H1 (cell line): ENCODE measurements at places on chromosomes 1 and 21.

- no peak for DNase-seq
These were observed 282.2 kb downstream of the NPHP4 start for GRCh38 chr1:5709976-5710375.

DNA sequence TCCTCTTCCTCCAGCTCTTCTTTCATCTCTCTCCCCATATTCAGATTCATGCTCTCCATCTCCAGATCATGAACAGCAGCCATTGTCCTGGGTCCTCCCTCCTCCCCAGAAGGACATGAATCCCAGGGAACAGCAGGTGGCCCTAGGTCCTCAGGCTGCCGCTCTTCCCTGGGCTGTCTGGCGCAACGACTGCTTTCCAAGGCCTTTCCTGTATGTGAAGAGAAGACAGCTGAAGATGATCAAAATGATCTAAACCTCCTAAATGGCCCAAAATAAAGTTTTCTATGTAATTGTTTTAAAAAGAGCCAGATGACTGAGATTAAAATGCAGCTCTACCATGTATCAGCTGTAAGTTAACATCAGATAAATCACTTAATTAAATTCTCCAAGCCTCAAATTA lies 22.5 kb downstream of the RHBDL2 start:
- DNase-seq: no peak

GRCh38 chr1:183832459-183832858 lies 27.5 kb downstream of the RGL1 start:
- no peak for DNase-seq

DNA sequence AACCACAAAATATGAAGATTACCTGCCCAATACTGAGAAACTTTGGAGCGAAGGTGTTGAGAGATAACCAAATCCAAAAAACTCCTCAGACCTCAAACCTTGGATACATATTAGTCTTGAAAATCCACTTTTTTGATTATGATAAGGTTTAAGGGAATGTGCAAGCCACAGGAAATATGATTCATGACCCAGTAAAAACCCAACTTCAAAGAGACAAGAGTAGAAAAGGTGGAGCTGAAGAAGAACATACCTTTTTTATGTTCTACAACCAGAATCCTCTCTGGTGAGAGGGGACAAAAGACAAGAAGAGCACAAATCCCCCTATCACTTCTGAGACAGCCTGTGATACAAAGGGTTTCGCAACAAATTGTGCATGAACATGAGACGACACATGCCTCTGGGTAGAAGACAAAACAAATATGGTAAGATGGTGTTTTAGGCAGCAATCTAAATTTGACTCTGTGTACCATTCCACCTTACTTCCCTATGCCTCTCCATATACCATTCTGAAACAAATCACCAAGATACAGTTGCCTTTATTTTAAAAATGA lies 37.3 kb downstream of the COL24A1 start:
- no peak for DNase-seq

- DNase-seq: no peak
These were observed 70.3 kb upstream of the KCNK1 start for GRCh38 chr1:233543338-233544255.

DNA sequence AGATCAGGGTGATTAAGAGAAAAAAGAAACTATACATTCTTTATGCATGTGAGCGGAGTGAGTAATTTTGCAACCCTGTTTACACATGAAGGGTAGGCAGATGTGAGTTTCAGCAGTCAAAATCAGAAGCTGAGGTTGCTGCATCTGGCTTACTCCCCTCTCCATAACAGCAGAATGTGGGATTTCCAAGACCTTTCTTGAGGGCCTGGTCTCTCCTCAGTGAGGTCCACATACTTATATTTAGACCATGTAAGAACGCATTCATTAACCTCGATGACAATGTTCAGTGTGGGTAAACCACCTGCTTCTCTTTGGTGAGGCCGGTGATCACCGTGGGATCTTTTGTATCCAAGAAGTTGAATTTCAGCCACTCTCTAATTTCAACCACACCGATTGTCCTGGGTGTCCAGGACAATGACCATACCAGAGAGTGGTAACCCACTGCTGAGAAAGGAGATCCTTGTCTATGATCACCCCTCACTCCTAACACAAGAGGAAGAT lies 18.7 kb upstream of the RAP1A start:
- DNase-seq: no peak

DNA sequence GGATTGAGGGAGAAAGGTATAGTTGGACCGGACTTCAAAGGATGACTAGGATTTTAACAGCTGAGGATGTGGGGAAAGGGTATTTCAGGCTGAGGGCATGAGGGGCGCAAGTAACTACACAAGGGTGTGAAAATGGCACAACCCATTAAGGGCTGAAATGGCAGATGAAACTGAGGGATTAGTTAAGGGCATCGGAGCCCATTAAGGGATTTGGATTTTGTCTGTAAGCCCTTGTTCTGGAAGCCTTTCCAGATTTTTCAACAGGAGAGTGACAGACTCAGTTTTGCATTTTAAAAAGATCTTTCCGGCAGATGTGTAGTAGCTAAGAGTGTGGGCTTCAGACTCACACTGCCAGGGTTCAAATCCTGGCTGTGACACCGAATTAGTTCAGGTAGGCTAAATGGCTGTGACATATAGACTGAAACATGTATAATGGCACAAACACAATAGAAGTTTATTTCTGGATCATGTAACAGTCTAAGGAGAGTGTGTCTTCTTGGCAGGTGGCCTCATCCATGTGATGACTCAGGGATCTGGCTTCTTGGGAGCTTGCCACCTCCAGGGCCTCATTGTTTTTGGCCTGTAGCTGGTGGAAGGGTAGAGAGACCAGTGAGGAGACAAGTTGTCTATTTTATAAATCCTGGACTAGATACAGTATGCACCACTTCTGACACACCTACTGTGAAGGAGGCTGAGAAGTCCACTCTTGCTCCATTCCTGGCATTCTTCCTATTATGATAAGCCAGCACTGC lies 49.6 kb downstream of the UBE2T start:
- no peak for DNase-seq

DNA sequence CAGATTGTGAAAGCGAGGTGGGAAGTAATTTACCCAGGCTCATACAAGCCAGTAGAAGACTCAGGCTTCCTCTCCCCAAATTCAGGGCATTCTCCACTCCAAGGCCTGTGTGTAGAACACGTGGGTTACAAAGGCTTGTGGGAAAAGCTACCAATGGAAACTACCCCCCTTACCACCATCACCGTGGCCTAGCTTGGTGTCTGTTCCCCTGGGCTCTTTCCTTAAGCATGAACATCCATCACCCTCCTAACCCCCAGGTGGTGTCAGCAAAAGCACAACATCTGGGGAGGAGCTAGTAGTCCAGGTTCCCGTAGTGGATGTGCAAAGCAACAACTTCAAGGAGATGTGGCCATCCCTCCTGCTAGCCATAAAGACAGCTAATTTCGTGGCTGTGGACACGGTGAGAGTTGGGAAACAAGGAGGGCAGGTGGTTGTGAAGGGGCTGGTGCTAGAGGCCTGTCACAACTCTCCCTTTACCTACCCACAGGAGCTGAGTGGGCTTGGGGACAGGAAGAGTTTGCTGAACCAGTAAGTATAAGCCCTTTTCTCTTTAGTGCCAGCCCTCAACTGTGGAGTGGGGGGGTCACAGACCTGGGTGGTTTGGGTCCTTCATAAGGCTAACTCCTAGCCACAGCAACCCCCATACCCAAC lies 701 bp upstream of the MUTYH start:
- no peak for DNase-seq

DNA sequence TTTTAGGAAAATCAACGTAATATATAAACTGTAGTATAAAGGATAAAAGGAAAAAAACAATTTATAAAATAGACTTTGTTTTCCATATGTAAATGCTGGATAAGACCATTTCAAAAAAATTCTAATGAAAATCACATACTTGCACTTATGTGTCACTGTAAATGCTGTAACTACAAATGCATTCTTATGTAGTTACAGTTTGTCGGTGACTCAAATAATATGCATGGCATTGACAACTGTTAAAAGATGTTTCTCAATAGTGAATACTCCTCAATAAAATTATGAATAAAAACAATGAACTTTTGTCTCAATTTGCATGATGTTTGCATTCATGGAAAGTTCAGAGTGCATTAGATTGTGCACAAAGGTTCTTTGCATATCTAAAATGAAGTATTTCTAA lies 614.0 kb upstream of the CHRM3 start:
- DNase-seq: no peak
